ENCODE measurements at places on chromosomes 11 and 22.

- H3K27ac ChIP-seq, result no peak overlapping the region
- H3K4me1 ChIP-seq, result no peaks in the 10 kb centered on the region
- DNase-seq, result no peak
- H3K36me3 ChIP-seq, result no peaks in the 10 kb centered on the region
- H3K4me3 ChIP-seq, result no peak overlapping the region
- H3K27me3 ChIP-seq, result no peaks in the 10 kb centered on the region
These were observed 85.8 kb downstream of the RELT start for GRCh38 chr11:73461964-73462363.

- no peaks in the 10 kb centered on the region for H3K36me3 ChIP-seq
- peak overlapping the region; percentile 61 for H3K4me3 ChIP-seq
- H3K27me3 ChIP-seq, result peaks cover 7% of the 10 kb centered on the region
- no peak for DNase-seq
These were observed 938 bp downstream of the FXYD6 start for GRCh38 chr11:117875382-117876058.

DNA sequence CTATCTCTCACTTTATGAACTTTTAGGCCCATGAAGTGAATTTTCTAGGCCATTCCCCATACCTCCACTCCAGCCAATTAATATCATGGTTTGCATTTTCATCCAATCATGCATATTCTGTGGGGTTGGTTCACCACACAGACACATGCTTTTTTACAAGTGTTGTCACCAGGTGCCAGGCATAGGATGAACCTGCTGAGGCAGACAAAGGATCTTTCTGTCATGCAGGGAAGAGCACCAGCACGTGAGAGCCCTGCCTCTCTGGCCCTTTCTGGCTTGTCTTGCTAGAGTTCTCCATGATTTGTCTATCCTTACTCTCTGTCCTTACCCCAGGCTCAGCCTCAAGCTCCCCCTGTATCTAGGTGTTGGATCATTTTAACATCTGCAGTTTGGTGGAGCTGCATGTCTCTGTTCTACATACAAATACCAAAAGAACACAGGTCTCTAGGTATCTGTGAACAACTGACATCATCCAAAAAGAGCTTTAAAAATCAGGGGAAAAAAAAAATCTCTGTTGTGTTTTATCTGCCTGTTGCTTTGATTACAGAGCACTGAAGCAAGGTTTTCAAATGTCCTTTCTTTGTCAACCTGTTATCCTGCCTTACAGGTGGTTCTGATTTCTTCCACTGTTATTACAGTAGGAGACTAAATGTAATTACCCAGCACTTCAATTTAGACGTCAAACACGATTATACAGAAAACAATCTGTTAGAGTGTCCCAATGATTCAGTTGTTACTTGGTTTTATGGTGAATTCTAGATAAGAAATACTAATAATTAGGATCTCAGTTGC, 58.4 kb upstream of the GRAMD1B start:
- DNase-seq, result no peak
- H3K4me1 ChIP-seq, result no peaks in the 10 kb centered on the region
- H3K27ac ChIP-seq, result no peak overlapping the region
- H3K4me3 ChIP-seq, result no peak overlapping the region
- H3K27me3 ChIP-seq, result no peaks in the 10 kb centered on the region

GRCh38 chr11:123652599-123652998, 1.8 kb downstream of the SCN3B start:
- no peaks in the 10 kb centered on the region for H3K36me3 ChIP-seq
- H3K27ac ChIP-seq, result no peak overlapping the region
- H3K27me3 ChIP-seq, result no peaks in the 10 kb centered on the region
- no peak overlapping the region for H3K4me3 ChIP-seq
- DNase-seq, result no peak

DNA sequence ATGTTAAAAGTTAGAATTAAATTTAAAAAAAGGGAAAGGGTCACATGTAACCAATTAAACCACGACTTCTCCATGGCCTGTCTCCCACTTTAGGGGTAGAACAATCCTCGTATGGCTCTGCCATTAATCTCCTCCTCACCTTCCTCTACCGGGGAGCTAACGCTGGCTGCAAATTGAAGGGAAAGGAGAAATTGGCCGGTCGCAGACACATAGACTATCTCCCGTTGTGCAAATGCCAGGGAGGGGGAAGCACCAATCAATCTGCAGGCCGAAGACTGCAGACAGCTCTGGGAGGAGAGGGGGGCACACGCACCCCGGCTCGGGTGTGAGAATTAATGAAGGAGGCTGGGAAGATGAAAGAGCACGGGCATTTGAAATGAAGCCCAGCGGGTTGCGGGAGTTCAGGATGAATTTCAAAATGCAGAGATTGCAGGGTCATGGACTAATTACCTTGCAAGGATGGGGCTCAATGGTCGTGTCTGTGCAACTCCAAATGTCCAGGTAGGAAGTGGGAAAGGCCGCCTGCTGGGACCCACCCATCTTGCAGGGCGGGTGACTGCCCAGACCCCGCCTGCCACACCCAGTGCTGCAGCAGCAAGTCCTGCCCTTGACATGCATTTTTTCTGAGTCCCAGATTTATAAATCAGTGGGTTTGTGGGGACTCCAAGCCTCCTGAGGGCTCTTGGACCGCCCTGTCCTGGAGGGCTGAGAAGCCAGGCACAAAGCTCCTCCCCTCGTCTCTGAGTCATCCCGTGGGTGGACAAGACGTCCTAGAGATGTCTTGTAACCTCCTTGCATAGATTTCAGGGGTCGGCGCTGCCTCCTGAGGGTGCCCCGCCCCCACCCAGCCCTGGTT, 534.2 kb downstream of the TBC1D22A start:
- H3K36me3 ChIP-seq, result no peaks in the 10 kb centered on the region
- no peak overlapping the region for H3K27ac ChIP-seq
- no peaks in the 10 kb centered on the region for H3K27me3 ChIP-seq
- no peaks in the 10 kb centered on the region for H3K4me1 ChIP-seq
- no peak overlapping the region for H3K4me3 ChIP-seq

GRCh38 chr11:61627850-61628661, 47.2 kb upstream of the SYT7 start:
- no peaks in the 10 kb centered on the region for H3K4me1 ChIP-seq
- no peaks in the 10 kb centered on the region for H3K27me3 ChIP-seq
- DNase-seq, result no peak
- H3K4me3 ChIP-seq, result no peak overlapping the region

- H3K36me3 ChIP-seq, result no peaks in the 10 kb centered on the region
- DNase-seq, result no peak
- H3K27ac ChIP-seq, result no peak overlapping the region
- no peak overlapping the region for H3K4me3 ChIP-seq
- no peaks in the 10 kb centered on the region for H3K27me3 ChIP-seq
- no peaks in the 10 kb centered on the region for H3K4me1 ChIP-seq
These were observed 25.7 kb upstream of the SCGB1A1 start for GRCh38 chr11:62393061-62393611.

- peaks cover 27% of the 10 kb centered on the region for H3K27me3 ChIP-seq
- no peak overlapping the region for H3K4me3 ChIP-seq
- no peaks in the 10 kb centered on the region for H3K36me3 ChIP-seq
- H3K4me1 ChIP-seq, result peaks cover 76% of the 10 kb centered on the region
- H3K27ac ChIP-seq, result peak overlapping the region; percentile 40
These were observed 5.0 kb downstream of the PDGFB start for GRCh38 chr22:39239561-39240423.

- DNase-seq, result no peak
- H3K36me3 ChIP-seq, result no peaks in the 10 kb centered on the region
- no peaks in the 10 kb centered on the region for H3K27me3 ChIP-seq
- H3K4me3 ChIP-seq, result no peak overlapping the region
These were observed 7.0 kb downstream of the PRSS23 start for GRCh38 chr11:86807360-86807759.

DNA sequence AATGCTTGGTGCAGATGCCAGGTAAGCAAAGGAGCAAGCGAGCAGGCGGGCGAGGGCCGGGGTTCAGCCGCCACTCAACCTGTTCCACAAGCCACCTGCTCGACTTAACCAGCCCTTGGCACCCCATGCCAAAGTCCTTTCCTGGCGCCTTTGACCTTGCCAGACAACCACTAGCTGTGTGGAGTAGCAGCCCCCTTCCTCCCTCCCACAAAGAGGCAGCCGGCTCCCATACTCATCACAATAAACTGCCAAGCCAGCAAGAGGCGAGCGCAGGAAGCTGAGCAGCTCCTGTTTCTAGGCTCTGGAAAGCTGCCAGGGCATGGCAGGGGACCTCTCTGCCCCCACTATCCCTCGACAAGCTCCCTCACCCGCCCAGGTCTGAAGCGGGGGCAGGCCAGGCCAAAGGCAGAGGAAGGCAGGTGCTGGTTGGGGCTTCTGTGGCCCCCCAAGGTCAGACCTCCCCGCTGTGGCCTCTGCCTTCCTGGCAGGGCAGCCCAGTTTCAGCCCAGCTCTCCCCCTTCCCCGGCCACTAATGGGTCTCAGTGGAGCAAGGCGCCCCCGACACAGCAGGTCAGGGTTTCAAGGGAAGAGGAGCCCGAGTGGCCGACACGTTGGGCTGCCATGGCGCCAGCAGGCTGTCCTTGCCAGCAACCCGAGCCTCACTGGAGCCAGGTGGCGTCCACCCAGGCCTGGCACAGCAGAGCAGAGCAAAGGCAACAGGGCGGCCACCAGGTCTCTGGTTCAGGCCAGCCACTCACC, 15.3 kb downstream of the MACROD1 start:
- H3K4me3 ChIP-seq, result no peak overlapping the region
- no peak for DNase-seq

- no peak overlapping the region for H3K4me3 ChIP-seq
- no peak for DNase-seq
- H3K27me3 ChIP-seq, result no peaks in the 10 kb centered on the region
- H3K27ac ChIP-seq, result no peak overlapping the region
These were observed 61.2 kb upstream of the RCN1 start for GRCh38 chr11:32029721-32030120.

DNA sequence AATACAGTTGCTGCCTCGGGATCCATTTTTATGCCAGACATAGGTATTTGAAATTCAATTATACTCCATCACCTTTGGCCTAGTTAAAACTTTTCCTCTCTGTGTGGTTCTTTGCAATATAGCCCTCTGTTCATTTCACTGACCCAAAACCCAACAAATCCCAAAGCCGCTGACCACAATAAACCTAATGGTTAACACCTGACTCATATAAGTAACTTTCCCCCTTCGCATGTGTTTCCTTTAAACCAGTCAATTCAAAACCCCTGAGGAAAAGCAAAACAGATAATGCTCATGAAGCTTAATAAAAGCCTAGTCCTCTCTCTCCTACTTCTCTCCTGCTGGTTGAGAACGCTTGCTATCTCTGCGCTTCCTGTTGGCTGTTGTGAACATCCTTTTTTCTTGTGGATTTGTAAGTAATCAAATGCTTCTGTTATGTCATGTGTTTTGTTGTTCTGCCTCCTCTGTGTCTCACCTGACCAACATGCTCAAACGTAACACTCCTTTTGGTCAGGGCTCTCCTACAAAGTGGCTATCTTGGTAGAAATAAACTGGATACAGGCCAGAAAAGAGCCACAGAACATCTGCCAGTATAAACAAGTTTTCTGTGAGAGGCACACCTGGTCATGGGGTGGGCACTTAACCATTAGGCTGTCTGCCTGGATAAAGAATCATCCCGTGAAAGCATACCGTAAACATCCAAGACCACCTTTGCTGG, 652.6 kb downstream of the METTL15 start:
- H3K27ac ChIP-seq, result no peak overlapping the region
- H3K4me1 ChIP-seq, result no peaks in the 10 kb centered on the region
- no peaks in the 10 kb centered on the region for H3K36me3 ChIP-seq
- no peak overlapping the region for H3K4me3 ChIP-seq

GRCh38 chr11:90500922-90501568, 278.2 kb upstream of the CHORDC1 start:
- H3K36me3 ChIP-seq, result no peaks in the 10 kb centered on the region
- H3K4me3 ChIP-seq, result no peak overlapping the region
- H3K27ac ChIP-seq, result no peak overlapping the region
- H3K27me3 ChIP-seq, result no peaks in the 10 kb centered on the region
- no peak for DNase-seq

DNA sequence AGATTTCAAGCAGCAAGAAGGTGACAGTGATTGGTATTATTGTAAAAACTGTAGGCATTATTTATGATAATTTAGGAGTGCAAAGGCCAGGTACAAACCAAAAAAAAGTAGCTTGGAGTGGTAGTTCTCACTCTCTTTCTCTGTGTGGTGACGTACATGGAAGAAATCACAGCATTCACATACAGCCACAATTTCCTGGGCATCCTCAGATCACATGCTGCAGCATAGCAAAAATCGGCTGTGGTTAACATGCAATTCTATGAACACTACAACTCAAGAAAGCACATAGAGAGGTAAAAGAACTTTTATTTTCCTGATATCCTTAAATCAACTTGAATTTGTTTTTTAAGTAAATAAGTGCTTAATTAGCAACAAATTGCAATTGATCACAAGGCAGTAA, 875.8 kb downstream of the DLG2 start:
- H3K27me3 ChIP-seq, result no peaks in the 10 kb centered on the region
- H3K4me3 ChIP-seq, result no peak overlapping the region
- H3K4me1 ChIP-seq, result no peaks in the 10 kb centered on the region
- DNase-seq, result no peak
- H3K27ac ChIP-seq, result no peak overlapping the region

DNA sequence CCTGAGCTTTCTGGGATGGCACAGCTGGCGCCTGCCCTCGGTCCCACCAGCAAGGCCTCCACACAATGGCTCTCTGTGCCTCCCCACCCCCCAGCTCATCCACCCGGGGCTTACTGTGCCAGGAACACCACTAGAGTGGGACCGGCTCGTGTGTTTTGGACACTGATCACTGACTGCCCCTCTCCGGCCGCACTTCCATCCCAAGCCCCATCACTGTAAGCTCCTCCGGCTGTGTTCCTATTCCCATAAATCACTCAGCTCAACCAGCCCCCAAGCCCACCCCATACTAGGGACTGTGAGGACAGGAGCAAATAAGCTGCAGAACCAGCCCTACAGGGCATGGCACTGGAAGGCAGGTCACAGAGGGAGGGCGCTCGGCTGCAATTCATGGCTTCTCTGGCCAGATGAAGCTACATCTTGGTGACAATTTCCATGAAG, 7.3 kb downstream of the APBB1 start:
- H3K4me1 ChIP-seq, result no peaks in the 10 kb centered on the region
- no peak overlapping the region for H3K4me3 ChIP-seq
- DNase-seq, result no peak

DNA sequence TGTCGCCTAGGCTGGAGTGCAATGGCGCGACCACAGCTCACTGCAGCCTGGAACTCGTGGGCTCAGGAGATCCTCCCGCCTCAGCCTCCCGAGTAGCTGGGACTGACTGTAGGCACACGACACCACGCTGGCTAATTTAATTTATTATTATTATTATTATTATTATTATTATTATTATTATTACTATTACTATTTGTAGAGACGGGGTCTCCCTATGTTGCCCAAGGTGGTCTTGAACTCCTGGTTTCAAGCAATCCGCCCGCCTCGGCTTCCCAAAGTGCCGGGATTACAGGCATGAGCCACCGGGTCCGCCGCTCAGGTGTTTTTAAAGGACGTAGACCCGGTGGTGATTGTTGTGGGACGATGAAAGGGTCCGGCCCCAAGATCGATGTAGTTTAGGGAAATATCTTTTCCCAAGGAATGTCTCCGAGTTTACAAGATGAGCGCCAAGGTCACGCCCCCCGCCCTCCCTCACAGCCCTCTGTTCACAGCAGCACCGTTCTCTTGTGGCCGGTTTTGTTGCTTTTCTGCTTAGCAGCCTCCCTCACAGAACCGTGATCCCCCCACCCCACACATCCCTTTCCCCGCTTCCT, 728 bp upstream of the POGLUT3 start:
- H3K27me3 ChIP-seq, result no peaks in the 10 kb centered on the region
- H3K4me3 ChIP-seq, result peak overlapping the region; percentile 81
- H3K4me1 ChIP-seq, result peaks cover 8% of the 10 kb centered on the region
- H3K27ac ChIP-seq, result peak overlapping the region; percentile 95

- no peaks in the 10 kb centered on the region for H3K36me3 ChIP-seq
- no peaks in the 10 kb centered on the region for H3K4me1 ChIP-seq
- no peaks in the 10 kb centered on the region for H3K27me3 ChIP-seq
- no peak overlapping the region for H3K4me3 ChIP-seq
- DNase-seq, result peak; percentile 69
- peak overlapping the region; percentile 85 for H3K27ac ChIP-seq
These were observed 34.7 kb downstream of the PARVA start for GRCh38 chr11:12411806-12412727.
